CD4-positive, alpha-beta T cell (primary cell): ENCODE measurements at places on chromosomes 5 and 9.

DNA sequence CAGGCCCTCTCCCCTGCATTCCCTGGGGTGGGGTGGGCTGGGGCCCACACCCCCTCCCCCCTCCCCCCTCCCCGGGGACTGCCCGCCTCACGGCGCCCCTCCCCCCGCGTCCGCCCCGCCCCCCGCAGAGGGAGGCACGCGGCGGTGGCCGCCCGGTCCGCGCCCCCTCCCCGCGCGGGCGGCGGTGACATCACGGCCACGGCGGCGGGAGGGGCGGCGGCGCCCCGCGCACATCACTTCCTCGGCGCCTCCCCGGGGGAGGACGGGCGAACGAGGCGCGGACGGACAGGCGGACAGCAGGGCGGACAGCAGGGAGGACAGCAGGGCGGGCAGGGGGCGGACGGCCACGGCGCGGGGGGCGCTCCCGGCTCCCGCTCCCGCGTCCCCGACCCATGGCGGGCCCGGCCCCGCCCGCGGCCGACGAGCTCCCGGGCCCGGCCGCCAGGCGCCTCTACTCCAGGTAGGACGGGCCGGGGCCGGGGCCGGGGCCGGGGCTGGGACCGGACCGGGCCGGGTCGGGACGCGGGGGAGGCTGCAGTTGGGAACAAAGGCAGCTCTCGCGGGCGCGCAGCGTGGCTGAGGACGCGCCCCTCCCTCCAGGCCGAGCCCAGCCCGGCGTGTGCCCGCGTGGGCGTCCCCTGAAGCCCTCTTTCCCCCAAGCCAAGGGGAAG is at the start of gene GPSM1:
Gene GPSM1 (plus strand): TSS at position 236 of the 671 bp plus-strand sequence. CDS start 157 bp downstream, at position 393.
- DNase-seq, result peak; percentile 73

- peak; percentile 1 for DNase-seq
Observed at GRCh38 chr5:82312373-82312856, 34.3 kb upstream of the RPS23 start.

GRCh38 chr9:113310538-113310937 is 7.4 kb upstream of the RNF183 start:
- no peak for DNase-seq

- DNase-seq, result no peak
Observed at GRCh38 chr9:109481856-109482255, 16.3 kb downstream of the PTPN3 start.

- no peak for DNase-seq
Observed at GRCh38 chr9:13431692-13432091, 152.2 kb upstream of the MPDZ start.

- DNase-seq, result no peak
Observed at GRCh38 chr5:173538018-173538417, 78.4 kb downstream of the BOD1 start.

- DNase-seq, result no peak
Observed at GRCh38 chr5:158430166-158430797, 571.3 kb upstream of the CLINT1 start.

DNA sequence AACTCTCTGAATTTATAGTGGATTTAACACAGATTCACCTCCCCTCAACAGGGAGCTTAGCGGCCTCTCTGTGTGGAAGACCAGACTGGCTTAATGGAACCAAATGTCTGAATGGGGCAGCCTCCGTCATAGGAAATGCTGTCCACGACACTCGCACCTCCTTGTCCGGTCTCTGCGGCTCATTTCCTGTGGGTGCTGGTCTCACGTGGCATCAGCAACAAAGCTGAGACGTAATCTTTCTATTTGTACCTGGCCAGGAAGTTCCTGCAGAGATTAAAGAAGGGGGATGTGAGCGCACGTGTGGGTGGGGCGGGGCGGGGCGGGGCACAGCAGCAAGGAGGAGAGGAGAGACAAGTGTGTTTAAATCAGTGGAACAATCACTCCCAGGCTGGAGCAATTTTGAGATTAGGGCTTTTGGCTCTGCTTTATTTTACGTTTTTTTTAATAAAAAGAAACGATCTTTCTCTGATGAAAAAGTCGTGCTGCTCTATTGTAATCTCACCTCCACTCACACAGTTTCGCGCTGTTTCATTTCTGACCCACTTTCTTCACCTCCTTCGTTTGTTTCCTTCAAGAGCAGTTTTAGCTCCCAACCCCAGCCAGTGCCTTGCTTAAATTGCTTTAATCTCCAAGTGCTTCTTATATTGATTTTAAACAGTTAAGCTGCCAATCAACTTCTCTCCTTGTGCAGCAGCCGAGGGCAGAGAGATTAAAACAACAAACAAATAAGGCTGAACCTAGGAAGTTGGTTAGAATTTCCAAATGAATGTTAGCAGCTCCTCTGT is 132.2 kb upstream of the ASTN2 start:
- DNase-seq, result peak; percentile 47

- DNase-seq, result no peak
Observed at GRCh38 chr5:52378237-52378636, 409.5 kb upstream of the ITGA1 start.

GRCh38 chr5:54159153-54159892 is 151.1 kb downstream of the ARL15 start:
- no peak for DNase-seq

- DNase-seq, result no peak
Observed at GRCh38 chr9:23011669-23012068, 565.0 kb downstream of the DMRTA1 start.
